ENCODE measurements at places on chromosomes 1 and 21.

DNA sequence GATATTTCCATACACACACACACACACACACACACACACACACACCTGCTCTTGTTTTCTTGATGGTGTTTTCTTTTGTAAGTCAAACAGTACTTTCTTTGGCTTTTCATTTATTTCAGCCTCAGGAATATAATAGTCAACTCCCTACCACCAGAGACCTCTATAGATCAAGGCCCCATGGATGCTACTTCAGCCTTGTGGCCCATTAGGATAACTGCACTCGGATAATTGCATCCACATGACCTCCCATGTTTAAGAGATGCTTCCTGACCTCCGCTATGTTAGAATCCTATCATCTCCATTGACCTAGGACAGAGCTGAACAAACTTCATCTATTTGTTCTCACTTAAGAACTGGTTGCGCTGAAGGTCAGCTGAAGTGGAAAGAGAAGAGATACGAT is 1094.0 kb upstream of the B3GALT2 start:
- no peak for DNase-seq

DNA sequence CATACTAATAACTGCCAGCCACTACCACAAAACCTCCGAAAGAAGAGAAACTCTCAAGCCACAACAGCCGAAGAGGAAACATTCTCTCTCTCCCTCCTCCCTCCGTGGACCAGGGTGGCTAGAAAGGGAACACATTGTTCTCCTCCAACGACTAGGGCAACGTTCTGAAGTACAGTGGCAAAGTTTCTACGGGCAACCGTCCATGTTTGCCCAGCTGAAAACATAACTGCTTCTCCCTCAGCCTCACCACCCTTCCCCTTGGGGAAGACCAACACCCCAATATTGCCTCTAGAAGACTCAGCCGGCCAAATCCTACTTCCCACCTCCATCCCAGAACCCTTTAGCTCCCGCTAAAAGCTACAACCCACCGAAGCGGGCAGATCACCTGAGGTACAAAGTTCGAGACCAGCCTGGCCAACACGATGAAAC is 2.0 kb downstream of the GLUL start:
- DNase-seq = no peak

DNA sequence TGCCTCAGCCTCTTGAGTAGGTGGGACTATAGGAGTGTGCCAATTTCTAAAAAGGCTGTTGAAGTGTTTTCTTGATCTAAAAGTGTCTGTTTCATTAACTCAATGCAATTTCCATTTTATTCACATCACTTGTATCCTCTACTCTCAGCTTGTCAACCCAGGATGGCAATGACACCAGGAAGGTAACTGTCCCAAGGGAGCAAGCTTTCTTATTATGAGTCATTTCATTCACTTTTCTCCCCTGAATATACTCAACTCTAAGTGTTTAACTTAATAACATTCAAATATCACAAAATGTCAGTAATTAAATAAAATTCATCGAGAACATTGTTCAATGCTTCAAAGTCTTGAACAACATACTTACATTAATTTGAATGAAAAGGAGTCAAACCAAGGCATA is 22.9 kb upstream of the GFI1 start:
- DNase-seq = no peak

- DNase-seq = peak; percentile 58
These were observed 102.2 kb downstream of the CASZ1 start for GRCh38 chr1:10694274-10694632.

DNA sequence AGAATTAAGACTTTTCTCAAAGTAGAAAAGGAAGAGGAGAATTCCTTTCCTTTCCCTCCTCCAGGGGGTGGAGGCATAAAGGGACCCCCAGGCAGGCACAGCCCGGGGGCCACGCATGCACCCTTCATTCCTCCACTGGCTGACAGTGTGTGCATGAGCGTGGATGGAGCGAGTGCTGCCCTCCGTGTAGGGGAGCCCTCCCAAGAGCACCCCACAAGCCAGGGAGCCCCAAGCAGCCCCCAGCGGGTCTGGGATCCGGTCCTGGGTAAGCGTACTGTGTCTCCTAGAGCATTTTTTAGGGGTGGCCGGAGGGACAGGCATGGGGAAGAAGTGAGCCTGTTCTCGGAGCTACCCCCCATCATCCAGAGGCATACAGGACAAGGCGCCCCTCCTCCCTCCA is 120.5 kb downstream of the SIK1 start:
- DNase-seq = no peak

Data from T follicular helper cell (primary cell).